Hematopoietic multipotent progenitor cell treated with erythropoietin and hydrocortisone succinate and interleukin-3 and kit ligand, for 17 days (in vitro differentiated cells): ENCODE measurements at places on chromosomes 1 and 21.

DNA sequence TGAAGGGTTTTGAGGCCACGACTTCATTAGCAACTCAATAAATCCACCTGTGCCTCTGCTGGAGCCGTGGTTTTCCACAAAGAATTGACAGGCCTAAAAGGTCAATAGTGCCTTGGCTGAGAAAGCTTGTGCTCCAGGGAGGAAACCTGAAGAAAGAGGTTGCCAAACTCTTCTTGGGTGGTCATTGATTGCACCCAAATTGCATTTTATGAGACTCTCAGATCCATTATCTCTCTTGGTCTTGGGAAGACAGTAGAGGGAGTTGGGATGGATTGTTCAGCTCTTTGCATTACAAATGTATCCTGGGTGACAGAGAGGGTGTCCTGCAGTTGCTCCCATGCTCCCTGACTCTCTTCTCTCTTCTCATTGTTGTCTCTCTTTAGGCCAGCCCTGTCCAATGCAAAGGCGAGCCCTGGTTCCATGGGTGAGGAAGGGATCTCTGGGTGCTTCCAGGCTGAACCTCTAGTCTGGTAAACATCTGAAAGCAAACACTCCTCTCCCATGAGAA, 46.1 kb upstream of the HTR1D start:
- no peak for DNase-seq

- DNase-seq = no peak
These were observed 75.2 kb upstream of the TSPAN2 start for GRCh38 chr1:115164484-115164883.

GRCh38 chr1:11059155-11059967, 457 bp downstream of the SRM start:
- no peak for DNase-seq

- no peak for DNase-seq
These were observed 9.7 kb downstream of the KHDRBS1 start for GRCh38 chr1:32023351-32023750.

GRCh38 chr1:175419684-175420517, 227.3 kb upstream of the KIAA0040 start:
- no peak for DNase-seq

GRCh38 chr21:27633631-27634030, 666.7 kb upstream of the ADAMTS5 start:
- no peak for DNase-seq

- DNase-seq = no peak
These were observed 145.0 kb upstream of the DUSP10 start for GRCh38 chr1:221886743-221887414.

GRCh38 chr1:46133181-46133658, 791 bp upstream of the PIK3R3 start:
- no peak for DNase-seq

- no peak for DNase-seq
These were observed 157.6 kb upstream of the EDN2 start for GRCh38 chr1:41641941-41642527.

DNA sequence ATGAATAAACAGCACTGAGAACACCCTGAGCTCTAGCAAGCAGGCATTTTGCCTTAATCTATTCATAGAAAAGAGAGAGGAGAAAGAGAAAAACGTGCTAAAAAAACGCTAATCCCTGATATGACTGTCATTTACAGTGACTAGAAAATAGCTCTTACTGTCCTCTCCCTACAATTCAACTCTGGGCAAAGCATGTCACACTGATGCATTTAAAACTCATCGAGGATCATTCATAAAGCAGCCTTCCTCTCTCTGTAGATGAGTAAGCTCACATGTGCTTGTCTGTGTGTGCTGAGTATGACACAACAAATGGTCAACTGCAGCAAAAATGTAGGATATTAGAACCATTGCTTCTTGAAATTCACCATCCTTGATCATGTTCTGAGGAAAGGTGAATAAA, 109.0 kb downstream of the SGIP1 start:
- no peak for DNase-seq

GRCh38 chr1:169025412-169025811, 81.1 kb upstream of the ATP1B1 start:
- DNase-seq = no peak

DNA sequence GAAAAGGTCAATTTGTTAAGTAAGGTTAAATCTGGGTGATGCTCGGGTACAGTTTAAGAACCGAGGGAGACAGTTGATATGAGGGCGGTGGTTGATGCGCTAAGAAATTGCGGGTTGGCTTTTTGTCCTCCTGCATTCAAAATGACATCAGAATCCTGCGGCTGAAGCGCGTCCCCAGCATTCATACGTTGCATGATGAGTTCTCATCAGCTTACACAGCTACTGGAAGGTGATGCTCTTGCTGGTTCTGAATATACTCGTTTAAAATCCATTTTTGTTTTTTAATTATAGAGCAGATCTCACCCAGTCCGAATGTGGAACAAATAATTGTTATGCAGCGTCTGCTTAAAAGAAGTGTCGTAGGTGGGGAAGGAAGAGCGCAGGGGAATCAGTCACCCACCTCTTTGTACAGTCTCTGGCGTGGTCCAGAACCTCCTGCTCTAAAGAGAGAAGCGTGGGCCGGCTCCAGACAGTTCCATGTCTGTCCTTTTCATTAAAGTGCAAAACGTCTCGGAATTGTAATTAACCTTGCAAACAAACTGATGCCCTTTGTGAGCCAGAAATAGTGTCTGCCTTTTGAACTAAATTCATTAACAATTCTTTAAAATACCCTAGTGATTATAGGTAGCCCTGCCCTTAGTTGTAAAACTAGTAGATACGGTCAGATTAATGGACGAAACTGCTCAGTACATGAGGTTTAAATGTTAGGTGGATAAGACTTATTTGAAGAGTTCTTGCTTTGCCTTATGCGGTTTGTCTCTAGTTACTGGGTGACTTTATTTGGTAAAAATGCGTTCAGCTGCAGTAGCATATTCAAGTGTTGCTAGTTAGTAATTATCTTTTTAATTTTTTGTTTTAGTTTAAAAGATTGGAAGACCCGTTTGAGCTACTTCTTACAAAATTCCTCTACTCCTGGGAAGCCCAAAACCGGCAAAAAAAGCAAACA, 741 bp downstream of the RGS2 start:
- no peak for DNase-seq

DNA sequence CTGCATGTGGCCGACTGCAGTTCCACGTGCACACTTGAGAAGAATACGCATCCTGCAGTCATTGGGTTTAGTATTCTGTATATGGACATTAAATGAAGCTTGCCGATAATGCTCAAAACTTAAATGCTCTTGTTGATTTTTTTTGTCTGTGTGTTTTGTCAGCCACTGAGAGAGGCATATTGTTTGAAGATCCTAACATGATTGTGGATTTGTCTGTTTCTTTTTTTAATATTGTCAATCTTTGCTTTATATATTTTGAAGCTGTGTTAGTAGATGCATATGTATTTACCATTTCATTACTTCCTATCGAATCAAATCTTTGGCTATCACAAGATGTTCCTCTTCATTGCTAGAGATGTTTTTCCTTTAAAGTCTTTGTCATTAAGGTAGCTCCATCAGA, 73.2 kb downstream of the FHAD1 start:
- DNase-seq = no peak

- no peak for DNase-seq
These were observed 709.4 kb downstream of the MATN1 start for GRCh38 chr1:30014031-30014430.

DNA sequence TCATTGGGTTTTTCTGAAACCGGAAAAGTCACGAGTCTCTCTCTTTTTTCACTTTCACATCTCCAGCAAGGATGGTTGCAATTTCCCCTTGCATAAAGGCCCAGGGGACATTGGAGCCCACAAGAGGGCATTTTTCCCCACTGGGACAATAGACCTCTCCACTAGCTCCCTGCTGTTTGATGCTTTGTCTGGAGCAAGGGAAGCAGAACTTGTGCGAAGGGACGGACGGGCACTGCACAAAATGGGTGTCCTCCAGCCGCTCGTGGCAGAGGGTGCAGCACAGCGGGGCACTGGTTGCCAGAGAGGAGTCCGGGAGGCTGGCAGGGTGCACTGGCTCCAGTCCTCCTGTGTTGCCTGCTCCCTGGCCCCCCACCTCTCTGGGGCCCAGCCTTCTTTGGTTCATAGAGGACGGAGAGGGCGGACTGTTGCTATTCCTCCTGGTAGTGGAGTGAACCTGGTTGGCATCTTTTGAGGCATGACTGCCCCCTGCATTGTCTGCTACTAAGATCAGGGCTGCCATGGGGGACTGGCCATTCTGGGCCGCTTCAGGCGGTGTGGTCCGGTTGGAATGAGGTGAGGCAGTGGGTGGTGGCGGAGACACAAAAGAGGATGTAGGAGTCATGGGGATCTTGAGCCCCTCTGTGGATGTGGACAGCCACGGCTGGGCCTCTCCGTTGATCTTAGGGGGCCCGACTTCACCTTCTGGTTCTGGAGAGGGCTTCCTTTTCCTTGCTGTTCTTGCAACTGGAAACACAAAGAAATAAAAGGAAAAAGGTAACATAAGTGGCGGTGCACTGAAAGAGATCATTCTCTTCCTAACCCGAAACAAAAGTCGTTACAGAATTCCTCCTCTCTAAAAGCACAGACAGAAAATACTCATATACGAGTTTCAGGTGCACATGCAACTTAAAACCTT, 2.6 kb downstream of the IRF2BP2 start:
- DNase-seq = peak; percentile 77

- peak; percentile 88 for DNase-seq
These were observed 959 bp downstream of the CD58 start for GRCh38 chr1:116569776-116570357.

DNA sequence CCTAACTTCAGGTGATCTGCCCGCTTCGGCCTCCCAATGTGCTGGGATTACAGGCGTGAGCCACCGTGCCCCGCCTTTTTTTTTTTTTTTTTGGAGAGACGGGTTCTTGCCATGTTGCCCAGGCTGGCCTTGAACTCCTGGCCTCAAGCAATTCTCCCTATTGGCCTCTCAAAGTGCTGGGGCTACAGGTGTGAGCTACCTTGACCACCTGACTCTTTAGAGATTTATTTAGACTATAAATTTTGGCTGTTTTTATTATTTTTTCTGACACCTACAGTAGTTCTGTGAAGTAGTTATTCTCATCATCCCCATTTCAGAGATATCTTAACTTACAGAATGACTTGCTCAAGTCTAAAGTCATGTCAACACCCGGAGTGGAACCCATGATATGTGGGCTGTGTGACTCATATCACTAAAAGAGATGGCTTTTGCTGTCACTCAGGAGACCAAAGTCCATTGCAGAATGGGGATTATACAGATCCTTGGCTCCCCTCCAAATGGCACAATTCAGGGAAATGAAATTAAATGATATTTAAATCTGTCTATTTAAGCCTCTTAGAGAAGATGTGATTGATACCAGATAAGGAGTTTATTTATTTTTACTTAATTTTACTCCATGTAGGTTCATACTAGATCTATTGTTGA, 93.2 kb downstream of the CTH start:
- no peak for DNase-seq
